ENCODE measurements at places on chromosomes 3 and 15.
A peak's percentile ranks its signal among the peaks of the same experiment; 100 is the strongest.

DNA sequence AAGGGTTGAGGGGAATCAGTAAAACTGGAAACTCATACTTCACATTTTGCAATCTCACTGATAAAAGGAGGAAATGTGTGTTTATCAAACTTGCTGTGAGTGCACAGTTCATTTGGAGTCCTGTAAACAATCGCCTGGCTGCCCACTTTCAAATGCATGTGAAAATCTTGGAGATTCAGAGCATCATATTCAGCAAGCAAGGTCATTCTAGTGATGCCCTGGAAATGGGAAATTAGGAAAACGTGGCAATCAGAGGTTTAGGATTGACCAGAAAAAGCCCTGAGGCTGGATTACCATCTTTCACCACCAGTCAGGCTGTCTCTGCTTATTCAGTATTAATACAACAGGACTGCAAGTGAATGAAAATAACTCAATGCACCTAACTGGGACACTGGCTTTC, 23.9 kb downstream of the DPH6 start:
- no peak for DNase-seq

- no peak for DNase-seq
Measured at GRCh38 chr3:32401126-32401525, 9.5 kb downstream of the CMTM7 start.

- DNase-seq = no peak
Measured at GRCh38 chr3:156298014-156298413, 177.6 kb downstream of the KCNAB1 start.

DNA sequence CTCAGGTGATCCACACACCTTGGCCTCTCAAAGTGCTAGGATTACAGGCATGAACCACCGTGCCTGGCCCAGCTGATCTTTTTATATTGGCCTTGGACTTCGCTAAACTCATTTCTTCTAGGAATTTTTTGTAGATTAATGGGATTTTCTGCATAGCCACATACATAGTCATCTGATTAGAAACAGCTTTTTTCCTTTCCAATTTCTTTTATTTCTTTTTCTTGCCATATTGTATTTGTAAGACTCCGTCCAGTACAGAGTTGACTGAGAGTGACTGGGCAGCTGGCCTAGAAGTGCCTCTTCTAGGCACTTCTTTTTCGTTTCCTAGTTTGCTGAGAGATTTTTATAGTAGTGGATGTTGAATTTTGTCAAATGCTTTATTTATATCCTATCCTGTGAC, 37.4 kb downstream of the ARIH1 start:
- no peak for DNase-seq

DNA sequence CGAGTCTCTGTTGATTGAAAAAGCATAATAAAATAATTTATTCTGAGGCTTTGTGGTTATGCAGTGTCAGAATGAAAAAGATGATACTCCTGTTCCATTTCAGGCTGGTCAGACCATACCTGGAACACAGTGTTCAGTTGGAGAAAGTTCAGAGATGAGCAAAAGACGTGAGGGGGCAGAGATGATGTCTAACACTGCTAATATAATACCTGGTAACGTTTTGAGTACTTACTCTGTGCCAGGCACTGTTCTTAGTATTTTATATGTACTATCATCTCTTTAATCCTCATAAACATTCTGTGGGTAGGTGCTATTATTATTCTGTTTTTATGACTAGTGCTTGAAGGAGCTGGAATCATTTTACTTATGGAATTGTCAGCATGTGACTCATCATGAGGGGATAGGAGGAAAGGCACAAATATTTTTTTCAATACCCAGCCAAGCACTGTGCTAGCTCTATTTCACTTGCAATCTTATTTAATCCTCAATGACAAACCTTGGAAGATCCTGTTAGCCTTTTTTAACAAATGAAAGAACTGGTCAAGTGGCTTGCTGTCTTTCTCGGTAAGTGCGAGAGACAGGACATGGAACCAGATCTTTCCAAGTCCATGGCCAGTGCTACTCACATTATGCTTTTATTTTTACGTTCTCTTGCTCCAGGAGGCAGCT, 31.8 kb downstream of the IQGAP1 start:
- no peak for DNase-seq

DNA sequence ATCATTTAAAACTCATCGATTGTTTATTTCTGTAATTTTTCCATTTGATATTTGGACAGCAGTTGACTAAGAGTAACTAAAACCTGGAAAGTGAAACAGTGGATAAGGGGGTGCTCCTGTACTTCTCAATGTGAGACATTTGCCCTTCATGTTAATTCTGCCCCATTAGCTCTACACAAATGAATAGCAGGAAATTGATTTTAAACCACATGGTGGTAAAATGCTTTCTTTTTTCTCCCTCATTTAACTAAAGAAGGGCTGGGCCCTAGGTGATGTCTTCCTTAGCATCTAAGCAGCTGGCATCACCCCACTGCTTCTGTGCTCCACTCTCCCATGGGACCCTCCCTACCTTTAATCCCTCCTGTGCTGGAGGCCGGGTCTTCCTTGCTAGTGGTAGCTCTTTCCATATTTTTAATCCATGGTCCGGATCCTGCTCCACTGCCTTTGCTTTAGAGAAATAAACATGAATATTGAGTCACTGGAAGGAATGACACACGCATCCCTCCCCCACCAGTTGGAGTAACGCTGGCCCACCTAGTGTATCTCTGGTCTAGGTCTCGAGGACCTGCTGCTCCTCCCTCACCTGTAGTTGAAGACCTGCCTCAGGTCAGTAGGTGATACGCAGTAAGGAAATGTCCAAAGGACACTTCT, 30.2 kb upstream of the LAMP3 start:
- no peak for DNase-seq

- no peak for DNase-seq
Measured at GRCh38 chr3:120678984-120679383, 3.1 kb downstream of the HGD start.

GRCh38 chr15:99095626-99096025, 9.3 kb upstream of the SYNM start:
- DNase-seq = no peak

- no peak for DNase-seq
Measured at GRCh38 chr15:47422881-47423665, 294.2 kb upstream of the SEMA6D start.

GRCh38 chr15:79962178-79962577, 8.8 kb downstream of the BCL2A1 start:
- DNase-seq = no peak

- DNase-seq = no peak
Measured at GRCh38 chr3:57952208-57952631, 56.0 kb upstream of the FLNB start.

DNA sequence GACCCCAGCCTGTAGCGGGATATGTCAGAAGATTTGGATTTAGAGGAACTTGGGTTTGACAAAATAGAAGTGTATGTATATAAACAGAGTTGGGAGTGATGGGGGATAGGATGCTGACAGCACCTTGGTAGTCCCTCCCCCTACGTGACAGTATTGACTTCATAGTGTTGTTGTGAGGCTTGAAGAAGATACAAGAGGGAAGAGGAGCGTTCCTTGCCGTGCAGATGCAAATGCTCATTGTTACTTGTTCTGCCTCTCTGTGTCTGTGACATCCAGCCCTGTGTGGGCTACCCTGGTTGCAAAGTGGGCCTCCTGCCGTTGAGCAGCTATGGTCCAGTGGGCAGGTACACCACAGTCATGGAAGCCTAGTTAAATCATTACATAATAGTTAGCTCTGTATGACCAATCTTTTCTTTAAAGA, 45.0 kb downstream of the SMAD3 start:
- no peak for DNase-seq

DNA sequence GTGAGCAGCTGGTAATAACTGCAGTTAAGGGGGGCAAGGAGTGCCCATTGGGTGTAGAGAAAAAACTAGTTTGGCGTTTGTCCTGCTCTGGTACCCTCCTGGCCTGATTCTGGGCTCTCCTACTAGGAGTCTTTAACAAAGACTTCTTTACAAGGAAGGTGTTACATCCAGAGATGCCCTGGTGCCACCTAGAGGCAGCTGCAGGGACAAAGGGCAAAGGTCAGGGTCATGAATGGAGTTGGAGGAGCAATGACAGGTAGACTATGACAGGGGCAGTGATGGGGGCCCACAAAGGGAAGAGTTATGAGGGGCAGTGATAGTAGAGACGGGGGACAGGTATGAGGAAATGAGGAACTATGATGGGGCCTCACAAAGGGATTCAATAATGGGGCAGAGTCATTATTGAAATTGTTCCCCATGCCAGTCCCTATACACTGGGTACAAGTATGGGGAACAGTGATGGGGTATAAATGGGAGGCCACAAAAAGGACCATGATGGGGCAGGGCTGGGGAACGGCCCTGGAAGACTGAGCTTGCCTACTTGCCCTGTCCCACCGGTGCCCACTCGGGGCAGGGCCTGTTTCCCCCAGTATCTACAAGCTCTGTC, 7.9 kb downstream of the CCDC71 start:
- DNase-seq = peak; percentile 58

DNA sequence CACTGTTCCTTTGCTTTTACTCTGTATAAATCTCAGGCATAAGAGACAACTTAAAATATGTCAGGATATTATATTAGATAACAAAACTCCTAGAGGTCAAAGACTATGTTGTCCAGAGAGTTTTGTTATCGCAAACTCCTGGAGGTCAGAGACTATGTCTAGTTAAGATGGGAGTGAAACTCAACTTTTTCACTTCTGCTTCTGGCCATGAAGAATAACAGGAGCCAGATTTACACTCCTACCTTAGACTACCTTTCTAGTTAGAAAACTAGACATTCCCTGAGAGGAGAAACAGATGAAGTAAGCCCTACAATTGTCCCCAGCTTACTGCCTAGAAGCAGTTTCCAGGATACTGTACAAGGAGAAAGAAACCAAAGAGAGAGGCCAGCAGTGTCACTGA, 255.4 kb upstream of the UBE2E1 start:
- DNase-seq = no peak

- DNase-seq = no peak
Measured at GRCh38 chr15:57224664-57225063, 151.6 kb upstream of the CGNL1 start.
